Breast epithelium (tissue), 4 donors: ENCODE measurements at places on chromosomes 2 and 18.

GRCh38 chr18:11468120-11468519 lies 141.3 kb upstream of the SLC35G4 start:
- DNase-seq = no peak

- DNase-seq = no peak
These were observed 48.5 kb upstream of the LOXHD1 start for GRCh38 chr18:46705521-46705920.

- DNase-seq = no peak
These were observed 10.0 kb upstream of the D2HGDH start for GRCh38 chr2:241724259-241724974.

- no peak for DNase-seq
These were observed 435.4 kb downstream of the EIPR1 start for GRCh38 chr2:2942225-2942624.

DNA sequence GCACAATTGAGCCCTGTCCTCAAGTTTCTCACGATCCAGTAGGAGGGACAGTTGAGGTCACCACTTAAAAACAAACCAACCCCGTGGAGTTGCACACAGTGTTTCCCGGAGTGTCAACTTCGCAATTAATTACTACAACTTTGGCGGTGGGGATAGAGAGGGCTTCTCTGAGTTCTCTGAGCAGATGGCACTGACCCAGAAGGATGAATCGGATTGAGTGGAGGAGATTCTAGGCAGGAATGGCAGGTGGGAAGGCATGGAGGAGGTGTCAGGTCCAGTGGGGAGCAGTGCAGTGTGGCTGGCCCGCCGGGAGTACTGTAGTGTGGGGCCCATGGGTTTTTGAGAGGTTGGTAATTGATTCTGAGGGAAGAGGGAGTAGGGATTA lies 12.0 kb downstream of the SIX3 start:
- DNase-seq = no peak

- DNase-seq = no peak
These were observed 28.3 kb downstream of the CDC42EP3 start for GRCh38 chr2:37642907-37643729.

- no peak for DNase-seq
These were observed 394.2 kb upstream of the SPRED2 start for GRCh38 chr2:65826567-65826966.

DNA sequence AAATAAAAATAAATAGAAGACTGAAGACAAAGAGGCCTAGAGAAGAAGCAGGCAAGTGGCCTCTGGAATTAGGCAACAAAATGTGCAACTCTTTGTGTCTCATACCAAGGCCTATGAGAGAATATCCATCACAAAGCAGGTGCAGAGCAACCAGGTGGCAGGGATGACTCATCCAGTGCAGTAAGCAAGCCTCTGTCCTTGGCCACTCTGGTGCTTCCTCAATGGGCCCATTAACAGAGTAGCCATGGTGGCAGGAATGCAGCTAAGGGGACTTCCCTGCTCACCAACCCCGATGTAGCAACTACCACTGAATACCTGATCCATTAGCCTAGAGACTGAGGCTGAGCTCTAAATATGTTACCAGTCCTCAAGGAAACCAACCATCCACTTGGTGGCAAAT lies 11.0 kb upstream of the EPG5 start:
- no peak for DNase-seq

DNA sequence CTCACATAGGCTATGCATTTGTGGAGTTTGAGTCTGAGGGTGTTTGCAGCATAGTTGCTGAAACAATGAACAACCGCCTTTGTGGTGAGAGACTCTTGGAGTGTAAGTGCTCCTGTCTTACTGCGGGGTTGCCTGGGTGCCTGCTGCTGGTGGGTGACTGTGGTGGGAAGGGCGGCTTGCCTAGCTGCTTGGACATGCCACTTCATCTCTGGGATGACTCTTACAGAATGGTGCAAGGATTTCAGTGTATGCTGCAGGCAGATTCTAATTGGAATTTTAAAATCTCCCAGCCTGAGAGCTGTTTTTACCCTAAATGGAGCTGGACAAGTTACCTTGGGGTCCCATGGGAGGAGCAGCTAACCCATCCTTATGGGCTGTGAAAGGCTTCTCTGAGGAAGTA lies 50.1 kb downstream of the CYP27C1 start:
- DNase-seq = no peak

DNA sequence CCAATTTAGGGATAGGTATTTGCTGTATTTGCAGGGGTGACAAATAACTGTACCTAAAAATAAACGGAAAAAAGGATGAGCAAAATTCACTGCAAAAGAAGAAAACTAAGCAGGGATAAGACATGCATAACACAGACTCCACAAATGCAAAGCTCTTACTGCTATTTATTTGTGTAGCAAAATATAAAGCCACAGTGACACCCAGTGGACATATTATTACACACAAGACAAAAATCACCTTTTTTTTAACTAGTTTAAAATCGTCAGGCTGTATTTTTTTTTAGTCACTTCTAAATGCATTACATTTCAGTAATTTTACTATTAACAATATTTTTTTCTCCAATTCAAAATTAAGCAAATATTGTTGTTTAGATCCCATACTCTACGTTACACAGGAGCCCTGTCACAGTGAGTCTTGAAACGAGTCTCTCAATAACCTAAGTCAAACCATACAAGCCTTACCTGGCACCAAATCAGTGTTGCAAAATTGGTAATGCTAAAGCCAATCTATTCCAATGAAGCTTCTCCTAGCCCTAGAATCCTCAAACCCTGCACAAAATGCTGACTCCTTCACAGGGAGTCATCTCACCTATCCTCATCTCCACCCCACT lies 23.7 kb downstream of the METTL4 start:
- DNase-seq = no peak

DNA sequence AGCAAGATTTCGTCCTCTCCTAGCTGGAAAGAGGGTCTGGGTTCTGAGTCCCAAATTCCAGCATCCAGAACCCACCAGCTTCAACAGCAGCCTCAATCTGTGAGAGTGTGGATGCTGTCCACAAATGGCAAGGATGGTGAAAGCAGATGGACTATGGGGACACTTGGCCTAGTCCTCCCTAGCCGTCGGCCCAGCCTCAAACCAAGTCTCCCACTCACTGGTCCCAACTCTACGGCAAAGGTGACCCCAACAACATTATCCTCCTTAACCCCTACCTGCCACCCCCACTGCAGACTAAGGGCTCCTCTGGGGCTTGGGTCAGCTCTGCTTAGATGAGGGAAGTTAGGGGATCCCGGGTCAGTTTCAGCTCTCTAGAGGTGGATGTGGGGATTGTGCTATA lies 57.3 kb downstream of the TNS1 start:
- DNase-seq = no peak

- DNase-seq = no peak
These were observed 117.6 kb upstream of the TTN start for GRCh38 chr2:178924817-178925216.

DNA sequence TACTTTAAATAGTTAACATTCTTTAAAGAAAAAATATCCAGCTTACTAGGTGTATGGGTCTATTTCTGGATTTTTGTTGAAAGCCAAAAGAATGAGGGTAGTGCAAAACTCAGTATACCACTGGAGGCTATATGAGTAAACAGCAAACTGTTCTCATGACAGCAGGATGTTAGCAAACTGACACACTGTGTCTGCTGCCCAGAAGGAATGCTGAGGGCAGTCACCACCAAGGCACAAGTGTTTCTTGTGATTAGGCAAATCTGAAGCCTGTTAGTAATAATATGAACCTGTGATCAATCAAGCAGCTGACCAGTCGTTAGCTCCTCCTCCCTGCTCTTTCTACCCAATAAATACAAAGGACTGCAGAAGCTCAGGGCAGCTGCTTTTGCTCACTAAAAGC lies 50.5 kb upstream of the SULT1C3 start:
- no peak for DNase-seq

DNA sequence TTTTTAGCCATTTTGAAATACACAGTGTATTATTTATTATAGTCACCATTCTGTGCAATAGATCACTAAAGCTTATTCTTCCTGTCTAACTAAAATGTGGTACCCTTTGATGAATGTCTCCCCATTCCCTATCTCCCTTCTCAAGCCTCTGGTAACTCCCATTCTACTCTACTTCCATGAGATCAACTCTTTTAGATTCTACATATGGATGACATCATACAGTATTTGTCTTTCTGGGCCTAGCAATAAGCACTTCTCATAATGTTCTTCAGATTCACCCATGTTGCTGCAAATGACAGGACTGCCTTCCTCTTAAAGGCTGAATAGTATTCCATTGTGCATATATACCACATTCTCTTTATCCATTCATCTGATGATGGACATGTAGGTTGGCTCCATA lies 210.9 kb downstream of the PID1 start:
- no peak for DNase-seq

- no peak for DNase-seq
These were observed 210.6 kb downstream of the TMEM247 start for GRCh38 chr2:46689993-46690392.

GRCh38 chr2:148643421-148643820 lies 1.1 kb upstream of the EPC2 start:
- DNase-seq = no peak

DNA sequence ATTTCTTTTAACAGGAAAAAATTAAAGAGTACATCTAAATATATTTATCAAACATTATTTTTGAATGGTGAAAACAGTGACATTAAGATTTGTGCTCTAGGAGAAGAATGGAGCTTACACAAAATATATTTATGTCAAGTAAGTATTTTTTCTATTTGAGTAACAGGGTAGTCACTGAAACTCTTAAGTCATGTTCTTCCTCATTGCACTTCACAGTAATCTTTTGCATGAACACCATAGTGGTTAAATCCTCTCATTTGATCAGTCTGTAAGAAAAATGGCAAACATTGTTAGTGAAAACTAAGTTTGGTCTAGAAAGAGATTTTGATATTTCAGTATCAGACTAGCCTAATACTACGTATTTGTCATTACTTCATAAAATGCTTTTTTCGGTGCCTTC lies 8.1 kb downstream of the GMCL1 start:
- no peak for DNase-seq

DNA sequence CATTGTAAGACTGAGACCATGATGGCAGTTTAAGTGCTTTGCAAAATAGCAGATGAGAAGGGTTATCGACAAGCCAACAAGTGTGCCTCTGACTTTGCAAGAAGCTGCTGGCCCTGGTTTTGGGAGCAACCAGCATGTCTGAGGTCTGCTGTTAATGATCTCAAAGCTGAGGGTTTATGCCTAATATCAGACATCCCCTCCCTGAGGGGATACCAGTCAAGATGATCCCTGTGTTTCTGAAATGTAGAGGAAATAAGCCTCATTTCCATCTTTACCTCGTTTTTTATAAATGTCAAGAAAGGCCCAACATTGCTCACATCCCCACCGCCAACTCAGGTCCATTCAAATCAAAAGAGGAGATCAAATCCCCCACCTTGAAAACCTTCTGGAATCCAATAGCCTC lies 120.6 kb downstream of the MYCN start:
- DNase-seq = no peak

GRCh38 chr18:69838620-69839411 lies 108.9 kb downstream of the CD226 start:
- no peak for DNase-seq

- no peak for DNase-seq
These were observed 49.2 kb upstream of the DARS1 start for GRCh38 chr2:136034629-136035028.

GRCh38 chr2:99450199-99450598 lies 39.6 kb downstream of the REV1 start:
- no peak for DNase-seq
